B cell (primary cell): ENCODE measurements at places on chromosomes 7 and 10. TPM values are rescaled to one million over a fixed set of nuclear protein-coding genes. Genes with fewer than 3 reads are reported as not detected.
A peak's percentile ranks its signal among the peaks of the same experiment; 100 is the strongest.

DNA sequence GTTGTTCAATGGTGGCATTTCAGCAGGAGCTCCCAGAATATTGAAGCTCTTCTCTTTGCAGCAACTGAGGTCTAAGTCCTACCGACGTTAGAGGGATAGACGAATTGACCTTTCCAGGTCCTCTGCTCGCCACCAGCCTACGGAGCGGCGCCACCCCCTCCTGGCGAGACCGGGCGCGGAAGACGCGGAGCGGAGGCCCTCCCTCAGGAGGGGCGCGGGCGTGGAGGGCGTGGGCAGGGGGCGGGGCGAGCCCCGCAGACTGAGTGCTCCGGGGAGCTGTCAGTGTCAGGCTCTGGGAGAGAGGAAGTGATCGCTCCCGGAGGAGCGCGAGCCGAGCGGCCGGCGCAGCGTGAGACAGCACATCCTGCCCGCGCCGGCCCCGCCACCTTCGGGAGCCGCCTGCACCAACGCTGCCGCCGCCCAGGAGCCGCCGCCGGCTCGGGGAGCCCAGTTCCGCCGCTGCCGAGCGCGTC is at the start of gene DYNC1I1:
DYNC1I1 (plus strand) TSS at position 257 of the 473 bp plus-strand sequence. CDS start 32,176 bp downstream, outside the sequence.
- H3K4me1 ChIP-seq: peaks cover 7% of the 10 kb centered on the region
- H3K27me3 ChIP-seq: peaks cover 5% of the 10 kb centered on the region
- no peaks in the 10 kb centered on the region for H3K36me3 ChIP-seq

SLC18A3 gene
- not detected in 2 replicates for total RNA-seq

DNA sequence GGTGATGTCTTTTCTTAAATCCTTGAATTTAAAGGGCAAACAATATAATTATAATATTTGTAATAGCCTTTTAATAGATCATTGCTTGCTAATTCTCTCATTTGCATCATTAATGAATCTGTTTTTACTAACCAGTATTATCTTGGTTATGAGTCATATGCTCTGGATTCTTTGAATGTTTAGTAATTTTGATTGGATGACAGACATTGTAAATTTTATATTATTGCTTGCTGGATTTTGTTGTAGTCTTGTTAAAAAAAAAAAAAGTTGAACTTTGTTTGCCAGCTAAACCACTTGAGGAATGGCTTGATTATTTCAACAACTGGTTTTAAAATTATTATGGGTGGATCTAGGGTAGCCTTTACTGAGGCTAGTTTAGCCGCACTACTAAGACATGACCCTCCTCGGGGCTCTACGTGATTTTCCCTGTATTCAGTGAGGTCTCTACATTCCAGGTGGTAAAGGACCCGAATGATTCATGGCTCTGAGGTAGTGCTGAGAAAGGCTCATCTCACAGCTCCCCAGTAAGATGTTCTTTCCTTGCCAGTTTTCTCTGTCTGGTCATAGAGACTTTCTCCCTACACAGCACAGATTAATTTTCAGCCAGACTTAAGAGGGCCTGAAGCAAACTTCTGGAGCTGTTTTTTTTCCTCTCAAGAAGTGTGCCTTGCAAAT is 8.5 kb downstream of the C10orf90 start:
- H3K4me1 ChIP-seq: no peaks in the 10 kb centered on the region
- DNase-seq: no peak
- no peaks in the 10 kb centered on the region for H3K27me3 ChIP-seq
- H3K4me3 ChIP-seq: no peak overlapping the region
- no peak overlapping the region for H3K27ac ChIP-seq

- no peak overlapping the region for H3K27ac ChIP-seq
- H3K4me3 ChIP-seq: no peak overlapping the region
- H3K4me1 ChIP-seq: no peaks in the 10 kb centered on the region
- H3K27me3 ChIP-seq: peaks cover 6% of the 10 kb centered on the region
- DNase-seq: no peak
Observed at GRCh38 chr7:98826811-98827231, 43.0 kb downstream of the TMEM130 start.

ADIRF gene
- not detected in 2 replicates for total RNA-seq

DNA sequence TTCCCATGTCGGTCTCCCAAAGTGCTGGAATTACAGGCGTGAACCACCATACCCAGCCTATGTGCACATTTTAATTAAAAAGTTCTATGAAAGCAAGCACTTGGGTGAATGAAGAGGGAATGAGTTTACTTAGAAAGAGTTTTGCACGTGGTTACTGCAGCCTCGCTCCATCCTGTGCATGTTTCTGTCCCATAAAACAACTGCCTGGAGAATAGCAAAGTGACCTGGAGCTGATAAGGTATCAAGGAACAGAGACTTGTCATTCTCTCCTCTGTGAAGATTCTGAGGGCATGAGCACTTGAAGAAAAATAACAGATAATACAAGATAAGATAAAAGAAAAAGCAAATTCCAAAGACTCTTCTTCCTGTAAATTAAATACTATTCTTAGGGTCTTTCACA is 112.2 kb upstream of the JCAD start:
- no peak overlapping the region for H3K4me3 ChIP-seq
- no peak for DNase-seq
- no peaks in the 10 kb centered on the region for H3K4me1 ChIP-seq
- H3K27me3 ChIP-seq: no peaks in the 10 kb centered on the region
- H3K27ac ChIP-seq: no peak overlapping the region

DNA sequence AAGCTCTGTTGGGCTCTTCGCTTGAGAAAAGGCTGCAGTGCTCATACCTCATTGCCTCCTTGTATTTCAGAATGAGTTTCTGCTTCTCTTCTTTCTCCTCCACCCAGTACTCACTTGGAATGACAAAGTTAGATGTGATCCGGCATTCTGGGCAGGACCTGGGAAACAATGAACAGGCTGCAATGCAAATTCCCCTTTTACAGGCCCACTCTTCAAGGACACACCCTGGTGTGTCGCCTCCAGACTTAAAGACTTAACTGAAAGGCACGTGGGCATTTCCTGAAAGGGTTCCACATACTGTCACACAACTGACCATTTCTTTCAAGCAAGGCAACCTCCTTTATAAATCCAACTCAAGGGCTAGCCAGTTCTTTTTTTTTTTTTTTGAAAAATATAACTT is 23.6 kb downstream of the MKRN1 start:
- no peak overlapping the region for H3K27ac ChIP-seq
- H3K27me3 ChIP-seq: no peaks in the 10 kb centered on the region
- peaks cover 66% of the 10 kb centered on the region for H3K36me3 ChIP-seq
- no peak for DNase-seq
- H3K4me3 ChIP-seq: no peak overlapping the region

- H3K27me3 ChIP-seq: peaks cover 4% of the 10 kb centered on the region
- no peaks in the 10 kb centered on the region for H3K4me1 ChIP-seq
- no peak for DNase-seq
- no peaks in the 10 kb centered on the region for H3K36me3 ChIP-seq
- H3K4me3 ChIP-seq: no peak overlapping the region
Observed at GRCh38 chr7:49767719-49768118, 5.7 kb upstream of the VWC2 start.

BRAT1 gene
- total RNA-seq: 36.8 and 40.7 TPM in 2 replicates

DNA sequence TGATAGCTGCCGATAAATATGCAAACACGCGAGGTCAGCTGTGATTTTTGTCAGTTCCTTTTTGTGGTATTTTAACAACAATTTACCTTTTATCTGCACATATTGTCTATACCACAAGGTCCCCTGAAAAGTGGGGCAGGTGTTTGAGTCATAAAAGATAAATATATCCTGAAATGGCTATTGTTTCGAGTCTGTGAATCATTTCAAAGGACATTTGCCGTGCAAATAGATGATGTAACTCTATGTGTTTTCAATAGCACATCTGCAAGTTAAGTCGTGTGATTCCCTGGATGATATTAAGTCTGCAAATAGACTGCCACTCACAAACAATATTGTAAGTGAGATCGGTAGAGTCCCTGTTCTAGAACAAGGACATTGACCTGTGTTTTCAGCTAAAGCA is 193.0 kb upstream of the PITRM1 start:
- H3K4me1 ChIP-seq: no peaks in the 10 kb centered on the region
- no peaks in the 10 kb centered on the region for H3K36me3 ChIP-seq
- no peaks in the 10 kb centered on the region for H3K27me3 ChIP-seq
- no peak overlapping the region for H3K4me3 ChIP-seq

- peaks cover 8% of the 10 kb centered on the region for H3K36me3 ChIP-seq
- H3K27ac ChIP-seq: no peak overlapping the region
- no peak overlapping the region for H3K4me3 ChIP-seq
- no peak for DNase-seq
- no peaks in the 10 kb centered on the region for H3K4me1 ChIP-seq
Observed at GRCh38 chr10:131944412-131944811, 37.3 kb downstream of the BNIP3 start.

DNA sequence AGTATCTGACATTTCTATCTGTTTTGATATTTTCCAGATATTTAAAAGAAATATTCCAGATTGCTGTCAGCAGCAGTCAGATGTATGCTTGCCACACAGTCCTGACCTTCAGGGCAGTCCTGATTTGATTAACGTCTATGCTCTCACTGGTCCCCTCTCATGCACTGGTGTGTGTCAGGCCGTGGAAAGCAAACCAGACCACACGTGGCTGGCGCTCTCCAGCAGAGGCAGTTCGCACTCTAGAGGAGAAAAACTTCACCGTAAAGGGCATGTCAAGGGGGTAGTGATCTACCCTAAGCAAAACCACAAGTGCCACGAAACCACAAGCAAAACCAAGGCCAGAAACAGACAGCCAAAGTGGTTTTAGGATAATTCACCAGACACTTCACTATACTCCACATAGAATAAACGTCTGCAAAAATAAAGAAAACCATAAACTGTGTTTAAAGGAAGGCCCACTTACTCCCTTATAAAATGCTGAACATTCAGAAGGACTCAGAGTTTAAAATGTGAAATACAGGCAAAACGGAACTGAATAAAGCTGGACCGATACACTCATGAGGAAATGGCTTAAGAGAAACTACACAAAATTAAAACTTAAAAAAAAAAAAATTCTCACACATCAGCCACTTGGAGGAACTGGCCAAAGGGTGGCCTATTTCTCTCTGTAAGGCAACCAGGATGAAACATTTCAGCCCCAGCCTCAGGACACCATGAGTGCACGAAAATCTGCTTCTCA is 26.4 kb downstream of the PARP12 start:
- no peaks in the 10 kb centered on the region for H3K27me3 ChIP-seq
- no peak for DNase-seq
- H3K27ac ChIP-seq: no peak overlapping the region
- H3K4me1 ChIP-seq: peaks cover 15% of the 10 kb centered on the region

GRCh38 chr10:127983344-127984100 is 76.6 kb downstream of the PTPRE start:
- no peaks in the 10 kb centered on the region for H3K27me3 ChIP-seq
- H3K4me1 ChIP-seq: no peaks in the 10 kb centered on the region
- no peaks in the 10 kb centered on the region for H3K36me3 ChIP-seq
- H3K4me3 ChIP-seq: no peak overlapping the region

- no peaks in the 10 kb centered on the region for H3K36me3 ChIP-seq
- no peak overlapping the region for H3K4me3 ChIP-seq
- no peak overlapping the region for H3K27ac ChIP-seq
- no peaks in the 10 kb centered on the region for H3K4me1 ChIP-seq
Observed at GRCh38 chr7:768881-769504, 41.9 kb upstream of the PRKAR1B start.

DNA sequence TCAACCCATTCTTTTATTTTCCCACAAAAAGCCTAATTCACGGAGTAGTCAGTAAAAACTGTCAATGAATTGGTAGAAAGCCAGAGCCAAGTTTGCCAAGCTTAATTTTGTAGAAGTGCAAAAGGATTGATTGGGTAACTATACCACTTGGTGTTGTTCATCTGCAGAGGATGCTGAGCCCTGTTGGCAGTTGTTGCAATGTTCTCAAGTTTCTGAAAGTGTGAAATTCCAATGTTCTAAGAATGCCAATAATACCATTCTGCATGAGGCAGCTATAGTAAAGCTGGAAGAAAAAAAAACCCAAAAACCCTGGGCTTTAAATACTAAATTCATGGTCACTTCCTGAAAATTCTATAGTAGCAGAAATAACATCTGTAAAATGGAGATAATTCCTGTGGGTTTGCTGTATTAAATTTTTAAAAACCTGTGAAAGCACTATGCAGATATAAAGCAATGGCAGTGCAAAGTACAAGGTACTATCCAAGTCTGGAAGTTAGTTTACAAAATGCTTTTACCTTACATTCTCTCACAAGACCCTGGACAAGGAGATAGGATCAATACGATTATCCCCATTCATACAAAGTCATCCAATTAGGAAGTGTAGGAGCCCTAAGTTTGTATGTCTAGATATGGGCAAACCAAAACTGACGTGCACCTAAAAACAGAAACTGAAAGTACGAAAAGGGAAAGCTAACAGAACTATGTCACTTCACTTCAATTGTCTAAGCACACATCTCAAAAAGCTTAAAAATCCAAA is 6.0 kb upstream of the PON1 start:
- peak overlapping the region; percentile 65 for H3K4me3 ChIP-seq
- no peaks in the 10 kb centered on the region for H3K27me3 ChIP-seq
- H3K36me3 ChIP-seq: no peaks in the 10 kb centered on the region
- H3K27ac ChIP-seq: no peak overlapping the region
- peak; percentile 29 for DNase-seq

DNA sequence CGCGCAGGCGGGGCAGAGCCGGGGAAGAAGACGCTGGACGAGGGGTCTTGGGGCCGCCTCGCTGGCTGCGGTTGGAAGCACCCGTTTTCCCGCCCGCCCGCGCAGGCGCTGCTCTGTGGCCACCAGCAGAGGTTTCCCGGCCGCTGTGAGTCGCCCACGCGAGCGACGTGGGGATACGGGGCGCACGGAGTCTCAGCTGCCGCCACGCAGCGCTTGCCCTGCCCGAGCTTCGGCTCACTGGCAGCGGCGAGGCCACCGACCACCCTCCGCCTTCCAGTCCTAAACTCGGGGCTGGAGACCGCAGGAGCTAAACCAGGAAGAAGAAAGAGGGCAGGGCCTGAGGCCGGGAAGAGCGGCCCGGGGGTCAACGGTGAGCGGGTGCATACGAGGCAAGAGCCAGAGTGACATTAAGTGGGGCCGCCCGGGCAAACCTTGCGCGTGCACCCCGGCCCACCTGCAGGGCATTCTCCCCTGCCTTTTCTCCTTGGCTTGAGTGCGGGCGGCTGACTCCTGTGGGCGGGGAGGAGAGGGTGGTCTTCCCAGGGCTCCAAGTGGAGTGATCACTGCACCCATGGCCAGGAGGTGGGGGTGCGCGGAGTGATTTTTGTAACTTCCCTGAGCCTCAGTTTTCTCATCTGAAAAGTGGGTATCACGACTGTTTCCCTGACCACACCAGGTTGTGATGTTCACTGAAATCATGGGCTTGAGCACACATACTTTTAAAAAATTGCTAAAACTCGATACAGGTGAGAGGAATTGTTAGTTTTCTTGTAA is 7.1 kb upstream of the EMX2 start:
- no peak overlapping the region for H3K27ac ChIP-seq
- no peaks in the 10 kb centered on the region for H3K27me3 ChIP-seq
- no peak for DNase-seq
- H3K4me3 ChIP-seq: no peak overlapping the region
- peaks cover 8% of the 10 kb centered on the region for H3K4me1 ChIP-seq
- H3K36me3 ChIP-seq: no peaks in the 10 kb centered on the region

GRCh38 chr7:18132811-18133210 is 105.2 kb upstream of the PRPS1L1 start:
- no peaks in the 10 kb centered on the region for H3K36me3 ChIP-seq
- H3K27me3 ChIP-seq: no peaks in the 10 kb centered on the region
- DNase-seq: no peak
- no peak overlapping the region for H3K4me3 ChIP-seq
- H3K4me1 ChIP-seq: no peaks in the 10 kb centered on the region

SPDYE6 gene
- total RNA-seq: not detected in 2 replicates
